Aorta (tissue), 5 donors: ENCODE measurements at places on chromosomes 2 and 18. TPM values are rescaled to one million over a fixed set of nuclear protein-coding genes. Genes with fewer than 3 reads are reported as not detected.

The NDC80 gene
- total RNA-seq, result 2.4 TPM

The MTX2 gene
- 18.0 TPM for total RNA-seq

The CNDP1 gene
- 0.49 TPM for total RNA-seq

The CCDC178 gene
- total RNA-seq, result 0.42 TPM

- H3K27ac ChIP-seq, result no peak overlapping the region
- no peak for DNase-seq
Measured at GRCh38 chr2:188522517-188522916, 230.8 kb downstream of the GULP1 start.

- no peak for DNase-seq
- H3K4me1 ChIP-seq, result no peaks in the 10 kb centered on the region
- H3K27me3 ChIP-seq, result no peaks in the 10 kb centered on the region
- H3K4me3 ChIP-seq, result no peak overlapping the region
- no peaks in the 10 kb centered on the region for H3K36me3 ChIP-seq
Measured at GRCh38 chr2:71275939-71276310, 49.0 kb upstream of the PAIP2B start.

DNA sequence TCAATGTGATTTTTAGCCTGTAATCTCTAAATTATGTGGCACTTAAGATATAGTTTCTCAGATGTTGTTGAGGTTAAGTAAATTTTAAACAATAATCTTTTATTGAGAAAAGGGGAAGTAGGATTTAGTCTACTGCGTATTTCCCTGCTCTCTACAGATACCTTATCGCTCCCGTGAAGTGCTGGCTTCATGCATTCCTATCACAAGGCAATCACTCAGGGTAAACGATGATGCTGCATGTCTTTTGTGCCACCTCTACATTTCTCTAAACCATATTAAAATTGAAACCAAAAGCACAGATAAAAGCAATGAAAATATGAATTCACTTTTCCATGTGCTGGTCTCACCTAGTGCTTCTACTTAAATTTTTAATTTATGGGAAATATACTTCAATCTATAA, 14.4 kb upstream of the RPE start:
- H3K4me3 ChIP-seq, result no peak overlapping the region
- no peak overlapping the region for H3K27ac ChIP-seq
- no peaks in the 10 kb centered on the region for H3K4me1 ChIP-seq

DNA sequence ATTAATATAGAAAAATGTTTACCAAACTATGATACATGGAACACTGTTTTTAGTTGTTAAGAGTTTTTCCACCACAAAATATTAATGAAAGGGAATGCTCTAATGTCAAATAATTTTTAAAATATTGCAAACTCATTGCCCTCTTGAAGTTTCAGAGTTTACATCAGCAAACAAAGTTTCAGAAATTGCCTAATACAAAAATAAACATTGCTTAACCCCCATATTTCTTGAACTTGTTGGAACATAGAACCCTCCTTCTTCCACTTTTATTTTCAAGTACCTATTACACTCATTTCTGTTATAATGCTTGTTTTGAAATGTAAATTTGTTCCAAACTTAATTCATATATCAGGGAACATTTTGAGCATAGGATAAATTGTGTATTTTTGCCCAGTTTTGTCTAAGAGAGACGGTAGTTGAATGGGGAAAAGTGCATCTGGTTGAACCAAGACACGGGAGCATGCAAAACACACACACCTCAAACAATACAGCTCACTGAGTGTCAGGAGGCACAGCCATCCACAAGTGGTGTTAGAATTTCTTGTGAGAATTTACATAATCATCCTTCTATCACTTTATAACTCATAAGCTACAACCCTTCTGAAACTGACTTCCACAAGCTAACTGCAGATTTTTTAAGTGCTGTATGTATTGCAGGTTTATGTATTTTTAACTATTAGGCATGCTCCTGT, 5.3 kb upstream of the MC4R start:
- H3K36me3 ChIP-seq, result no peaks in the 10 kb centered on the region
- no peak for DNase-seq
- no peak overlapping the region for H3K4me3 ChIP-seq
- H3K4me1 ChIP-seq, result no peaks in the 10 kb centered on the region

GRCh38 chr2:47869859-47870595, 36.3 kb downstream of the FBXO11 start:
- no peaks in the 10 kb centered on the region for H3K27me3 ChIP-seq
- DNase-seq, result no peak
- H3K36me3 ChIP-seq, result no peaks in the 10 kb centered on the region
- no peaks in the 10 kb centered on the region for H3K4me1 ChIP-seq

DNA sequence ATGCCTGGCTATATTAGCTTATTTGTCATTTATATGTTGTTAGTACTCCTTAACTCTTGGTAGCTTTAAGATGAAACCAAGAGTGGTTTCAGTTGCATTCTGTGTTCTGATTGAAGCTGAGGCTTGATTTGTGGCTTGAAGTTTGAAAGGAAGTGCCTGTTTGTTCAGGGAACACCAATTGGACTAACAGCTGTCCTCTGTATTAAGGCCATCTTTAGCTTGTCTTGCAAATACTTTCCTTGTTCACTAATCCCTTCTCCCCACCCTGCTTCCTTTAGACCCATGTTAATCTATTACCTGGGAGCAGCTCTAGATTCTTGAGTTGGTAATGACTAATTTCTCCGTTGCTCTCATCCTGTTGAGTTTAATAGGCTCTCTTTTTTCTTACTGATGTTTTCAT, 13.4 kb downstream of the ITGA6 start:
- H3K27ac ChIP-seq, result no peak overlapping the region
- peaks cover under 1% of the 10 kb centered on the region for H3K27me3 ChIP-seq
- H3K36me3 ChIP-seq, result no peaks in the 10 kb centered on the region
- H3K4me3 ChIP-seq, result no peak overlapping the region
- no peaks in the 10 kb centered on the region for H3K4me1 ChIP-seq

- no peak overlapping the region for H3K27ac ChIP-seq
- H3K27me3 ChIP-seq, result no peaks in the 10 kb centered on the region
- DNase-seq, result no peak
- H3K4me1 ChIP-seq, result no peaks in the 10 kb centered on the region
Measured at GRCh38 chr2:15218423-15219086, 342.6 kb downstream of the NBAS start.

- H3K4me3 ChIP-seq, result no peak overlapping the region
- no peak for DNase-seq
- no peak overlapping the region for H3K27ac ChIP-seq
- no peaks in the 10 kb centered on the region for H3K27me3 ChIP-seq
Measured at GRCh38 chr2:152460567-152460966, 125.6 kb downstream of the FMNL2 start.

DNA sequence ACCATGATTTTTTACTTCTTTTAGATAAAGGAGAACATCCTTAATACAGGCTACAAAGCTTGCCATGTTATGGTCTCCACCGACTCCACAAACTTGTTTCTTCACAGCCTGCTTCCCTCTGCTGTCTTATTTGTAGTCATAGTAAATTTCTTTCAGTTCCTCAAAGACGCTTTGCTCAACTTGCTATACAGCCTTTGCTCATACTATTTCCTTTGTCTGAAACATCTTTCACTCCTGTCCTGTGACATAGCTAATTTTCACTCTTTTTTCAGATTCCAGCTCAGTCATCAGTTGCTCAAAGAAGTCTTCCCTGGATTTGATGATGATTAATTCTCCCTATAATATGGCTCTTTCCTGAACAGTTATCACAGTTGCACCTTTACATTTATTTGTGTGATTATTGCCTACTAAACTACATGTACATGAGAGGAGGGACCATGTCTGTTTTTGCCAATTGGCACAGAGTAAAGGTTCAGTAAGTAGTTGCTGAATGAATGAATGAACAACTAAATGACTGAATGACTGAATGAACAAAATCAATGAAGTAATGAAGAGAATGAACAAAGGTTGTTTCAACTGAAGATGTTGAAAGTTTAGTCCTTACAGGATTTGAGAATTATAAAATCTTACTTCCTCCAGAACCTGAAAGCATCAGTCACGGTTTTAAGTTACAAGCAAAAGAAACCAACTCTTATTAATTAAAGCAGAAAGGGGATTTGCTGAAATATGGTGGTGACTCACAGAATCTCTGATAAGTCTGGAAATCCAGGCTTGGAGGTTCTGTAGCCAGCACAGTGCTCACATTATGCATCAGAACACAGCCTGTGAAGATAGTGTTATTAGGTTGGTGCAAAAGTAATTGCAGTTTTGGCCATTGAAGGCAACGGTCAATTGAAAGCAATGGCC, 186.4 kb upstream of the FAM98A start:
- H3K27me3 ChIP-seq, result no peaks in the 10 kb centered on the region
- no peaks in the 10 kb centered on the region for H3K4me1 ChIP-seq
- no peak for DNase-seq
- H3K27ac ChIP-seq, result no peak overlapping the region
- no peaks in the 10 kb centered on the region for H3K36me3 ChIP-seq
